ENCODE measurements at places on chromosomes 5 and 9. TPM values are rescaled to one million over a fixed set of nuclear protein-coding genes. Genes with fewer than 3 reads are reported as not detected.
A peak's percentile ranks its signal among the peaks of the same experiment; 100 is the strongest.

- H3K4me3 ChIP-seq, result no peak overlapping the region
- H3K4me1 ChIP-seq, result no peaks in the 10 kb centered on the region
- H3K36me3 ChIP-seq, result no peaks in the 10 kb centered on the region
- no peak for DNase-seq
- H3K27ac ChIP-seq, result no peak overlapping the region
- no peaks in the 10 kb centered on the region for H3K27me3 ChIP-seq
Observed at GRCh38 chr9:114414346-114414745, 26.6 kb upstream of the AKNA start.

DNA sequence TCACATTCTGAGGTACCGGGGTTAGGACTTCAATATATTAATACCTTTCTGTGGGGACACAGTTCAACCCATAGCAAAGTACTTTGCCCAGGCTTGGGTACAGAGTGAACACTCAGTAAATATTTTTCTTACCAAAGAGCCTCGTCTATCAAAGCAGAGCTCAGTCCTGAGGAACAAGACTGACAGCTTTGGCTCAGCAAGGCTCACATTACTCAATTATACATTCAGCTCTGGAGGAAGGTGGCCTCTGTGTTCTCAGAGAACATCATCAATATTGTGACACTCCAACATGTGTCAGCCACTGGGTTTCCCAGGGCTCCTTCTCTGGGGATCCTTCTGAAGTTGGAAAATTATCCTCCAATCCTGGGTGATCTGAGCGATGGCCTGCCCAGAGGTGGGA lies 186.4 kb downstream of the NMUR2 start:
- 0 out of 2 replicates have a peak, but pooled peaks cover 5% of the 10 kb centered on the region for H3K4me1 ChIP-seq
- DNase-seq, result peak; percentile 46
- no peak overlapping the region for H3K4me3 ChIP-seq
- H3K27me3 ChIP-seq, result no peaks in the 10 kb centered on the region
- H3K27ac ChIP-seq, result no peak overlapping the region
- no peaks in the 10 kb centered on the region for H3K36me3 ChIP-seq

GRCh38 chr5:6274846-6275543 lies 103.4 kb downstream of the MED10 start:
- H3K27ac ChIP-seq, result no peak overlapping the region
- no peak overlapping the region for H3K4me3 ChIP-seq
- no peaks in the 10 kb centered on the region for H3K27me3 ChIP-seq
- H3K4me1 ChIP-seq, result no peaks in the 10 kb centered on the region
- no peaks in the 10 kb centered on the region for H3K36me3 ChIP-seq

SGTB gene
- 12.0 TPM for total RNA-seq

GRCh38 chr9:116264361-116264760 lies 110.8 kb downstream of the PAPPA start:
- no peaks in the 10 kb centered on the region for H3K27me3 ChIP-seq
- no peak overlapping the region for H3K27ac ChIP-seq
- no peaks in the 10 kb centered on the region for H3K36me3 ChIP-seq
- H3K4me1 ChIP-seq, result no peaks in the 10 kb centered on the region
- no peak overlapping the region for H3K4me3 ChIP-seq

DNA sequence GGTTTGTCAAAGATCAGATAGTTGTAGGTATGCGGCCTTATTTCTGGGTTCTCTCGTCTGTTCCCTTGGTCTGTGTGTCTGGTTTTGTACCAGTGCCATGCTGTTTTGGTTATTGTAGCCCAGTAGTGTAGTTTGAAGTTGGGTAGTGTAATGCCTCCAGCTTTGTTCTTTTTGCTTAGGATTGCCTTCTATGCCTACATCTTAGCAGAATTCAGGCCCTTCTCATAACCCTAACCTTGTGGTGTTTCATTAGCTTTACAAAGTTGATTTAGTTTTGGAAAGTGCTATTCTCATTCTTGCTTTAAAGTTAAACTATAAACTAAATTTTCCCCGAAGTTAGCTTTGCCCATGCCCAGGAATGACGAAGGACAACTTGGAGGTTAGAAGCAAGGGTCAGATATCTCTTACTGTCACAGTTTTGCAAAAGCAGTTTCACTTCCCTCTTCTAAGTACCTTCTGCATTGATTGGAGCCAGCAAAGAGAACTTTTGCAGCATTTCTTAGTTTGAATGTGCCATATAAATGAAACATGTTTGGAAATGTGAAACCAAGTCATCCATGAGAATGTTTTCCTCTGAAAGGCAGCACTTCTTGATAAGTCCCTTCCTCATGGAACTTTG lies 274.3 kb upstream of the DMRT1 start:
- H3K4me3 ChIP-seq, result no peak overlapping the region
- no peak overlapping the region for H3K27ac ChIP-seq
- H3K4me1 ChIP-seq, result peaks cover 29% of the 10 kb centered on the region

TNFSF8 gene
- total RNA-seq, result 0.20 TPM

DNA sequence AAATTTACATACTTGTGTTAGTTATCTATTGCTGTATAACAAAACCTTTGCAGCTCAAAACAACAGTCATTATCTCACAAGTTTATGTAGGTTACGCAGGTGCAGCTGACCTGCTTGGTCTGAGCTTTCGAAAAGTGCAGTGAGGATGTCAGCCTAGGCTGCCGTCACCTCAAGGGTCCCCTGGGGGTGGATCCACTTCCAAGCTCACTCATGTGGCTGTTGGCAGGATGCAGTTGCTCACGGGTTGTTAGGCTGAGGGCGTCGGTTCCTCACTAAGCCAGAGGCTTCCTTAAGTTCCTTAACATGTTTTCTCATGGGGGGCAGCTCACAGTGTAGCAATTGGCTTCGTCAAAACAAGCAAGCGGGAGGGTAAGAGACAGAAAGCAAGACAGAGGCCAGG lies 139.8 kb downstream of the DOCK8 start:
- no peaks in the 10 kb centered on the region for H3K36me3 ChIP-seq
- no peak for DNase-seq
- no peaks in the 10 kb centered on the region for H3K27me3 ChIP-seq

DNA sequence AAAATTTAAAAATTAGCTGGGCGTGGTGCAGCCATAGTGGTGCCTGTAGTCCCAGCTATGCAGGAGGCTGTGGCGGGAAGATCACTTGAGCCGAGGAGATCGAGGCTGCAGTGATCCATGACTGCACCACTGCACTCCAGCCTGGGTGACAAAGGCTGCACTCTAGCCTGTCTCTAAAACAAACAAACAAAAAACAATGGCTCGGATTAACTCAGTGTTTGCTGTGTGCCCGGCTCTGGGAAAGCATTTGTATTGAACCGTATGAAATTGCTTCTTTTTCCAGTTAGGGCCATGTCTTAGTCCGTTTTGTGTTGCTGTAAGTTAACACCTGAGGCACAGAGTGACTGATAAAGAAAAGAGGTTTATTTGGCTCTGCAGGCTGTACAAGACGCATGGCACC lies 62.6 kb downstream of the CFAP77 start:
- no peak overlapping the region for H3K4me3 ChIP-seq
- H3K27ac ChIP-seq, result no peak overlapping the region
- DNase-seq, result no peak
- no peaks in the 10 kb centered on the region for H3K27me3 ChIP-seq
- H3K36me3 ChIP-seq, result no peaks in the 10 kb centered on the region

PDE4D gene
- total RNA-seq, result 86.2 TPM

DNA sequence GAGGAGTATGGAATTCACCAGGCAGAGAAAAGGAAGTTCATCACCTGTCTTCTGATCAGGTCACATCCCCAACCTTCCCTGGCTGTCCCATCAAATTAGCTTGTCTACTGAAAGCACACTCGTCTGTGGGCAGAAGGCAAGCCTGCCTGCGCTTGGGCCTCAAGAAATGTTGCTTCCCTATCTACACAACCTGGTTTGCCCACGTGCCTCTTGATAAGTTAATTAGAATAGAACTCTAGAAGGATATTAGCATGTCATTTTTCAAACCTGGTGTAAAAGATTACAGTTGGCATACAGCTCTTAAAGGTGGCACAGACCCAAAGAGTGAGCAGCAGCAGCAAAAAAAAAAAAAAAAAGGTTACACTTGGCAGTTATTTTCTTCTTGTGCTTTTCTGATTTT lies 5.1 kb downstream of the TTC23L start:
- no peak overlapping the region for H3K4me3 ChIP-seq
- no peaks in the 10 kb centered on the region for H3K36me3 ChIP-seq
- DNase-seq, result no peak
- no peaks in the 10 kb centered on the region for H3K27me3 ChIP-seq

GRCh38 chr9:95880021-95880690 lies 4.7 kb downstream of the ERCC6L2 start:
- H3K27me3 ChIP-seq, result no peaks in the 10 kb centered on the region
- H3K4me3 ChIP-seq, result no peak overlapping the region
- no peaks in the 10 kb centered on the region for H3K4me1 ChIP-seq

MLANA gene
- not detected for total RNA-seq

PRDM9 gene
- total RNA-seq, result not detected

ROPN1L gene
- total RNA-seq, result 0.58 TPM

- H3K27me3 ChIP-seq, result peaks cover 6% of the 10 kb centered on the region
- H3K4me1 ChIP-seq, result peaks cover 11% of the 10 kb centered on the region
- H3K27ac ChIP-seq, result no peak overlapping the region
Observed at GRCh38 chr5:73446631-73447529, 1.7 kb downstream of the FOXD1 start.

DNA sequence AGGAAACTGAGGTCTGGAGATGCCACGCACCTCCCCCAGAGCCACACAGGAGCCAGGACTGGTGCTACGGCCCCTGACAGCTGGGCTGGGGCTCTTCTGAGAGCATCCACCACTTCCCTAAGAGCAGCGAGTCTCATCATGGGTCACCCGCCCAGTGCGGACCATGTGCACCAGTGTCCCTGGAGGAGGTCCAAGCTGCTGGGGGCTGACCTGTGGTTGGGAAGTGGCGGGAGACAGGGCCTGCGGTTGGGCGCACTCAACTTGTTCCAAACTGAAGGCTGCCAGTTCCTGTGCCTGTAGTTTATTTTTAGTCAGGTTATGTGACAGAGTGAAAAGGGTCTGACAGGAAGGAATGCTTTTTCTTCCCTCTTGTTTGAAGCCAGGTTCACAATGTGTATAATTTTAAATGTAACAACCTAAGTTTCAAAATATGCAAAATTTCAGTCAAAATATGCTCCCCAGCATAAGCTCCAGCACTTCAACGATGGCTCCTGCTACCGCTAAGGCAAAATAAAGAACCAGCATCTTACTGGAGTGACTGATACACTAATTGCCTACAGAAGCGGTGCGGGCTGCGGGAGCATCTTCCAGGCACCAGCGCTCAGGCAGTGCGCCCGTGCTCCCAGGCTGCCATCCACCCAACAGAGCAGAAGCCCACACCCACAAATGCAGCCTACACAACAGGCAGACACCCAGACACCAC lies 14.8 kb downstream of the BARHL1 start:
- H3K36me3 ChIP-seq, result peaks cover 2% of the 10 kb centered on the region
- no peak for DNase-seq
- no peaks in the 10 kb centered on the region for H3K4me1 ChIP-seq
- H3K4me3 ChIP-seq, result no peak overlapping the region
- no peaks in the 10 kb centered on the region for H3K27me3 ChIP-seq

GRCh38 chr9:36137392-36138004 lies 965 bp downstream of the GLIPR2 start:
- H3K4me3 ChIP-seq, result no peak overlapping the region
- no peak overlapping the region for H3K27ac ChIP-seq
- no peaks in the 10 kb centered on the region for H3K36me3 ChIP-seq
- 0 out of 2 replicates have a peak, but pooled peaks cover 8% of the 10 kb centered on the region for H3K4me1 ChIP-seq
- H3K27me3 ChIP-seq, result no peaks in the 10 kb centered on the region
- no peak for DNase-seq

GRCh38 chr5:41277476-41278245 lies 64.3 kb upstream of the C6 start:
- no peak overlapping the region for H3K27ac ChIP-seq
- DNase-seq, result no peak
- H3K36me3 ChIP-seq, result no peaks in the 10 kb centered on the region
- no peak overlapping the region for H3K4me3 ChIP-seq
- H3K4me1 ChIP-seq, result no peaks in the 10 kb centered on the region

SPARC gene
- 22.7 TPM for total RNA-seq

ADAMTSL1 gene
- total RNA-seq, result not detected

TRPM3 gene
- not detected for total RNA-seq

GRCh38 chr5:94361161-94361560 lies 257.2 kb downstream of the KIAA0825 start:
- no peak overlapping the region for H3K4me3 ChIP-seq
- peaks cover 18% of the 10 kb centered on the region for H3K4me1 ChIP-seq
- H3K27ac ChIP-seq, result no peak overlapping the region
- DNase-seq, result no peak

DNA sequence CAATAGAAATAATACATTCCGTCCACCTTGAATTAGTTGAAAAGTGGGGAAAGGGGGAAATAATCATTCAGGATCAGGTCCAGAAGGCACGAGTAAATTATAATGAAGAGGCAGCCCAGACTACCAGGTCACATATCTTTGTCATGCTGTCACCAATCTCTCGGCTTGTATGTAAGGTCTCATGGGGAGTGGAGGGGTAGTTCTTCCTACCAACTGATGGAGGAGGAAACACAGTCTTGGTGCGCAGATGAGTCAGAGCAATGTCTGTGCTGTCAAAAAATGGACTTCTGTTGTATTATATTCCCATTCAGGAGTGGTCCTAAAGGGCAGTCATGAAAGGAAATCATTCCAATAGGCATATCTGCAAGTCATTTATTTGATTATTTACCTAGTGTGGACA lies 164.2 kb upstream of the PTGER4 start:
- H3K36me3 ChIP-seq, result no peaks in the 10 kb centered on the region
- H3K4me3 ChIP-seq, result no peak overlapping the region
- H3K4me1 ChIP-seq, result no peaks in the 10 kb centered on the region
- H3K27ac ChIP-seq, result no peak overlapping the region

DNA sequence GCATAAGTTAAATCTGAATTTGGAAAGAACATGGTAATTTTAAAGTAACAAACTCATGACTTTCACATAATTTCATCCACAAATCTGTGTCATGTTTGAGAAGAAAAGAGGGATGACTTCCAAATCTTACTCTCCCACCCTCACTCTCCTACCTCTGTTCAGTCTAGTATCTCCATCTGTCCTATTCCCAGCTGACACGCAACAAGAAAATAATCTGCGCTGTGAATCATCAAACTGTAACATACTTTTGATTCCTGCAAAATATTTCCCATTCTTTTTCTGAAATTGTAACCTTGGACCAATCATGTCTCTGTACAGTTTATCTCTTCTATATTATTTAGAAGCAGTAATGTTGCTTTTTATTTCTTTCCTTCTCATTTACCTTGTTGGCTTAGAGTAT lies 91.4 kb downstream of the SLC12A2 start:
- no peak for DNase-seq
- no peaks in the 10 kb centered on the region for H3K27me3 ChIP-seq
- H3K4me3 ChIP-seq, result no peak overlapping the region
- no peaks in the 10 kb centered on the region for H3K36me3 ChIP-seq
- H3K4me1 ChIP-seq, result no peaks in the 10 kb centered on the region

WDR38 gene
- not detected for total RNA-seq

- no peaks in the 10 kb centered on the region for H3K36me3 ChIP-seq
- H3K4me3 ChIP-seq, result no peak overlapping the region
- H3K27ac ChIP-seq, result no peak overlapping the region
Observed at GRCh38 chr9:80698725-80699410, 990.5 kb downstream of the TLE1 start.

PCDHA13 gene
- not detected for total RNA-seq

DNA sequence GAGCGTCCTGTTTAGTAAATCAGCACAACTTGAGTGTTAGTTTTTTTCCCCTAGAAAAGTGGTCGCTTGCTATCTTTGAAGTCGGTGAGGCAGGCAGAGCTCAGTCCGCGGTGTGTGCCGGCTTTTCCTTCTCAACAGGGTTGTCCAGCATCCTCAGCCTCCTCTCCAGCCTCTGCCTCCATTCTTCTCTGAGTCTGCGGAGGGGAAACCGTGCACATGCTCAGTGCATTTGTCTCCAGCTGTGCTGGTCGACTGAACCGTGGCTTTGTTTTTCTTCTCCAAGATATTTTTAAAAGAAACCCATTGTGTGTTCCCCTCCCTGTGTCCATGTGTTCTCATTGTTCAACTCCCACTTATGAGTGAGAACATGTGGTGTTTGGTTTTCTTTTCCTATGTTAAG lies 25.3 kb downstream of the FAM240B start:
- no peak for DNase-seq
- H3K36me3 ChIP-seq, result no peaks in the 10 kb centered on the region
- no peak overlapping the region for H3K27ac ChIP-seq
- H3K4me1 ChIP-seq, result peaks cover 12% of the 10 kb centered on the region

LECT2 gene
- total RNA-seq, result 0.70 TPM

AQP7 gene
- total RNA-seq, result 2.4 TPM
